ENCODE measurements at places on chromosomes 1 and 21. TPM values are rescaled to one million over a fixed set of nuclear protein-coding genes. Genes with fewer than 3 reads are reported as not detected.

Gene CD52
- polyA plus RNA-seq, result 1.7 TPM

Gene HTR1D
- 0.33 TPM for polyA plus RNA-seq

Gene C1orf87
- 0.22 TPM for polyA plus RNA-seq

Gene C1orf185
- not detected for polyA plus RNA-seq

Gene OR2T34
- not detected for polyA plus RNA-seq

Gene PTPRC
- polyA plus RNA-seq, result 6.0 TPM

Gene CD1E
- polyA plus RNA-seq, result 0.21 TPM

Gene SH2D5
- 1.4 TPM for polyA plus RNA-seq

Gene PYHIN1
- 0.32 TPM for polyA plus RNA-seq

DNA sequence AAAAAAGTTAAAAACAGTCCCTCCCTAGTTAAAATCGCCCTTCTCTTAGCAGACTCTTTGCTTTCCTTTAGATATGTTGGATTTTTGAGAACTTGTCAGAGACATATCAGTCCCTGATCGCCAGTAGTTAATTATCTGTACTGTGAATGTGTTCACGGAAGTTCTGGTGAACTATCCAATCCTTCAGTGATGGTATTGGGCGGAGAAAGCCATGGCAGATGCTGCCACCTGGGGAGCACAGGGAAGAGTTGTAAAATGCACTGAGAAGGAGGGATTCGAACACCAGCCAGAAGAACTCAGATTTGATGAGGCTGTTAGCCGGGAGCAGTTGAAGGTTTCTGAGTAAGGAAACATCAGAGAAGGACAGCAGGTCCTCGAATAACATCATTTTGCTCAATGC lies 17.5 kb upstream of the KIF14 start:
- DNase-seq, result no peak

DNA sequence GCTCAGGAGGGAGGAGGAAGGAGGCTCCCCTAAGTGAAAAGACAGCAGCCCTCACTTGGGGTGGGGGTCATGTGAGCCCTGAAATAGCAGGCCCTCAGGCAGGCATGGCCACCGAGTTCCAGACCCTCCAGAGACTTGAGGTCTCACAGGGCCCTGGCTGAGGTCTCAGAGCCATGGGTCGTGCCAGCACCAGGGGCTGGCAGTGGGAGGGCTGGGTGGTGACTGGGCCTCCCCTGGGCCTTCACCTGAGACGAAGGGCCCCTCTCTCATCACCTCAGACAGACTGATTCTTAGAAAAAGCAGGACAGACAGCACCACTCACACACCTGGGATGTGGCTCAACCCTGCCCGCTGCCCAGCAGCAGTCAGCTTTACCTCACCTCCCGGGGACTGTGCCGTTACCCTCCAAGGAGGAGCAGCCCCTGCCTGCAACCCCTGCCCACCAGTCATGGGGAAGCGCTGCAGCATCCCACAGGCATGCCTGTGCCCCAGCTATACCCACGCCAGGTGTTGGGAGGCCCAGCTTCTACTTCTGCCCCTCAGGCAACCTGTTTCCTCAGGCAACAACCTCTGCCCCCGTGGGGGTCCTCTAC lies 42.6 kb upstream of the LRP8 start:
- no peak for DNase-seq

- DNase-seq, result no peak
These were observed 398.7 kb downstream of the SMYD3 start for GRCh38 chr1:246108278-246108925.

- DNase-seq, result no peak
These were observed 22.0 kb downstream of the SYT6 start for GRCh38 chr1:114131526-114132220.

GRCh38 chr1:245375789-245376460 lies 221.1 kb downstream of the KIF26B start:
- DNase-seq, result no peak

DNA sequence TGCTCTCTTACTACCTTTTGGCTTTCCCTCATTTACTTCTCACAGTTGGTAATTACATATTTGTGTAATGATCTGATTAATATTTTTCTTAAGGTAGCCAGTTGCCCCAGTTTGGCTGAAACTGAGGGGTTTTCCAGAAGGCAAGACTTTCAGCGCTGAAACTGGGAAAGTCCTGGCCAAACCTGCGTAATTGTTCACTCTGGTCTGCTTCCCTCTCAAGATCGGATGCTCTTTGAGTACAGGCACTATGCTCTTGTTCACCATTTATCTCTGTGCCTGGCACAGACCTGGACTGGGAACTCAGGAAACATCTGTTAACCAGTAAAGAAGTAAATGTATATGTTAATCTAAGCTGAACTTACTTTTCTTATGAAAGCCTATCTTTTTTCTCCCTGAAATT lies 209.6 kb upstream of the HOOK1 start:
- DNase-seq, result no peak

DNA sequence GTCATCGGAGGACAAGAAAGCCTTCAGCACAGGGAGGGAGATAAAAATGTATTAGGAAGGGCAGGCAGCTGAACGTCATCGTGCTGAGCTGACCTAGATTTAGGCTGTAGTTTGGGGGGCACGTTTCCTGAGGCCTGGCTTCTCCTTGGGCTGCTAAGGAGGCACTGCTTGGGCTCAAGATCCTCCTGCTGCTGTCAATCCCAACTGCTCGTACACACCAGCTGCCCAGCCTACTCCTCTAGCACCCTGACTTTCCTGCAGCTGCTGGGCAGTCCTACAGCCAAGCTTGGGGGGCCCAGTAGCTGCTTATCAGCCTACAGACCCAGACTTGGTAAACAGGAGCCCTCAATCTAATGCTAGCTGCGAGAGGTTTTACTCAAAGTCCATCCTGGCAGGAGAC lies 6.2 kb downstream of the TMEM35B start:
- DNase-seq, result no peak

DNA sequence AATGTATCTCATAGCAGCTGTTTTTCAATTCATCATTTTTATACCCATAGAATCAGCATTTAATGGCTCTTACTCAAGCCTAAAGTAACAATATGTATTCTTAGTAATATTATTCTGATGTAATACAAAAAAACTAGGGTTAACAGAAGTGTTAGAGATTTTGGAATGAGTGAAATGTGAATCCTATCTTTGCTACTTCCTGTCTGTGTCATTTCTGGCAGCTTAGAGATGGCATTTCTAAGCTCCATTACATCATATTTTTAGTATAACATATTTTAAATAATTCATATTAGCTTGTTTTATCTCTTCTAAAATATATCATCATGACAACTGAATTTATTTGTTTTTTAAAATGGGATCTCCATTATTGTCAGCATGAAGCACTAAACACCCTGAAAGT lies 90.2 kb downstream of the LRRC7 start:
- no peak for DNase-seq

- no peak for DNase-seq
These were observed 110.8 kb downstream of the LACTBL1 start for GRCh38 chr1:22861764-22862440.

DNA sequence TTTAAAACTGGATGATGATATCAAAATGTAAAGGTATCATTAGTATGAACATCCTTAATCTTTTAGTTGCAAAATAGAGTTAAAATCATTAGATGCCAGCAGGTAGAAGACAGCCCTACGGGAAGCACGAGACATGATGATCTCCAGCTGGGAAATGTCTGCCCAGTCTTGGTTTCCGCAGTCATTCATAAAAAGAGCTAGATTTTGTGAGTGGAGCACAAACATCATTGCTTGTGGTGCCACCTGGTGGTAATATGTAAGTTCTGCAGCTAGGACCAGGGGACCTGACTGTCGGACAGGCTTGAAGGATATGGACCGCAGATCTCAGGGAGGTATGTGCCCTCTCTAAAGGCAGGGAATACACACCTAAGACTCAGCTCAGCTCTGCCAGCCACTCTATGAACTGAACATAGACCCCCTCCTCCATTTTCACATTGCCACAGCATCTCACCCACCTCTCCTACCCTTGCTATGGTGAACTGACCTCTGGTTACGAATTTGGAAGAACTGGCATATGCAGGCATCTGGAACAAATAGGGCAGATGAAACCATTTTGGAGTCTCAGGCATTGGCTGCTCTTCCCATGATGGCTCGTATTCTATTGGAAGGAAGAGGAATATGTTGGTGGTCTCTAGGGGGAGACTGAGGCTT lies 9.2 kb downstream of the FCMR start:
- DNase-seq, result peak; percentile 64
